HFFc6 (cell line): ENCODE measurements at places on chromosomes 12 and 14. TPM values are rescaled to one million over a fixed set of nuclear protein-coding genes. Genes with fewer than 3 reads are reported as not detected.

TBC1D30 gene
- 0.04 to 0.25 TPM (median 0.16 TPM) in 3 replicates for total RNA-seq

P3H3 gene
- total RNA-seq, result 90.9 to 108 TPM (median 99.9 TPM) in 3 replicates

GPR135 gene
- total RNA-seq, result 2.1 to 2.3 TPM (median 2.1 TPM) in 3 replicates

SOX5 gene
- total RNA-seq, result not detected in 3 replicates

GDF3 gene
- not detected in 3 replicates for total RNA-seq
